ENCODE measurements at places on chromosomes 16 and 17.
A peak's percentile ranks its signal among the peaks of the same experiment; 100 is the strongest.

- no peak for DNase-seq
Measured at GRCh38 chr16:22624800-22625533, 114.3 kb downstream of the NPIPB5 start.

DNA sequence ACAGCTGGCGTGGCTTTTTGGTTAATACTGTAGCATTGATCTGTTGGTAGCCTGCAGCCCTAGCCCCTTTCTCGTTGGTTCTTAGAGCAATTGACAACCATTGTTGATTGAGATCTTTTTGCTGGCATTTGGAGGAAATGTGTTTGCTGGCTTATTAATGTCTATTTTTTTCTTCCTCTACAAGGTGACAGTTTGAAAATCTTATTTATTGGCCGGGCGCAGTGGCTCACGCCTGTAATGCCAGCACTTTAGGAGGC lies 1.8 kb downstream of the ATXN2L start:
- no peak for DNase-seq

- no peak for DNase-seq
Measured at GRCh38 chr16:8070506-8070905, 519.8 kb downstream of the TMEM114 start.

GRCh38 chr17:73072219-73072962 lies 20.1 kb downstream of the SLC39A11 start:
- no peak for DNase-seq

GRCh38 chr16:47986031-47986430 lies 169.8 kb downstream of the ABCC12 start:
- DNase-seq: no peak

DNA sequence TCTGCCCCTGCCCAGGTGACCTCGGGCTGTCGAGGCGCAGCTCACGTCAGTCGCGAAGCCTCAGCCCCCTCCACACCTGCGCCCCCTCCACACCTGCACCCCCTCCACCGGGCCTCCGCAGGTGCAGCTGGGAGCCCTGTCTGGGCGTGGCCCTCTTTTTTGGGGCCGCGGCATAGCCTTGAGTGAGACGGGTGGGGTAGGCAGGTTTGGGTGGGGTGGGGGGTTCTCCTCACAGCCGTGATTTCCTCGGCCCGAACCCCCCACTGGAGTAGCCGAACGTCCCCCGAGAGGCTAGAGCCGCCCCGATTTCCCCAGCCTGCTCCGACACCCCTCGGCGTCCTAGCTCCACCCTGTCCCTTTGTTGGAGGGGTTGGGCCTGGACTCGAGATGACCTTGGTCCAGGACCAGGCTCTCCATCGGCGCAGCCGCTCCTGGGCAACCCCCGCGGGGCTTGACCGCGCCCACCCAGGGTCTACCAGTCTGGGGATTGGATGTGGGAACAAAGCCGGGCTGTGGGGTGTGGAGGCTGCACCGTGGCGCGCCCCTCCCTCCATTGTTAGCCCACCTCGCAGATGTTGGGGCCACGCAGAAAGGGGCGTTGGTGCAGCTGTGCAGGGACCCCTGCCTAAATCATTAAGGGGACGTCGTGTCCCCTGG lies 626 bp downstream of the TUBB3 start:
- no peak for DNase-seq

GRCh38 chr17:19686400-19687090 lies 29.8 kb downstream of the SLC47A2 start:
- no peak for DNase-seq

DNA sequence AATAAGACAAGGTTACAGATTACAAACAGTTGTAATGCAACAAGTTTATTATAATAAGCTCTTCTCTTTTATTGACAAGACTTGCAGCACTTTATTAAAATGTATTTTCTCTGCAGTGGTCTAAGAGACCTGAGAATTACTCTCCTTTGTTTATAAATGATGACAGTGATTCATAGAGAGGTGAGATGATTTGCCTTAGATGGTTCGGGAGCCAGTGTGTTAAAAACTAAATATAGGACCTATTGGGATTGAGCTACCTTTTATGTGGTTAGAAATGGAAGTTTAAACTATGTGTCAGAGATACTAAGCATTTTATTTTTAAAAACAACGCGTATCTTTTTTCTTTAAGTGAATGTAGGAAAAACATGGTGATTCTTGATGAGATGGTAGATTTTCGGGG lies 2.9 kb upstream of the KRTAP3-3 start:
- no peak for DNase-seq

DNA sequence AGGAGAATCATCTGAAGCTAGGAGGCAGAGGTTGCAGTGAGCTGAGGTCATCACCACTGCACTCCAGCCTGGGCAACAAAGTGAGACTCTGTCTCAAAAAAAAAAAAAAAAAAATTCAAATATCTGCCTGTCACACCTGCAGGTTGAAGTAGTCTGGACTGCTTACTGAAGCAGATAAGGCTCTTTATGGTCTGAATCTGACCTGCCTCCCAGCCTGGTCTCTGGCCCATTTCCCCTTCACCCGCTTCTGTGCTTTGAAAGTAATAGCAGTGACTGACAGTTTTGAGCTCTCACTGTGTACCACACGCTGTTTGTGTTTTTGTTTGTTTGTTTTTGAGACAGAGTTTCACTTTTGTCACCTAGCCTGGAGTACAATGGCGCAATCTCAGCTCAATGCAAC lies 5.8 kb downstream of the SEZ6L2 start:
- no peak for DNase-seq

DNA sequence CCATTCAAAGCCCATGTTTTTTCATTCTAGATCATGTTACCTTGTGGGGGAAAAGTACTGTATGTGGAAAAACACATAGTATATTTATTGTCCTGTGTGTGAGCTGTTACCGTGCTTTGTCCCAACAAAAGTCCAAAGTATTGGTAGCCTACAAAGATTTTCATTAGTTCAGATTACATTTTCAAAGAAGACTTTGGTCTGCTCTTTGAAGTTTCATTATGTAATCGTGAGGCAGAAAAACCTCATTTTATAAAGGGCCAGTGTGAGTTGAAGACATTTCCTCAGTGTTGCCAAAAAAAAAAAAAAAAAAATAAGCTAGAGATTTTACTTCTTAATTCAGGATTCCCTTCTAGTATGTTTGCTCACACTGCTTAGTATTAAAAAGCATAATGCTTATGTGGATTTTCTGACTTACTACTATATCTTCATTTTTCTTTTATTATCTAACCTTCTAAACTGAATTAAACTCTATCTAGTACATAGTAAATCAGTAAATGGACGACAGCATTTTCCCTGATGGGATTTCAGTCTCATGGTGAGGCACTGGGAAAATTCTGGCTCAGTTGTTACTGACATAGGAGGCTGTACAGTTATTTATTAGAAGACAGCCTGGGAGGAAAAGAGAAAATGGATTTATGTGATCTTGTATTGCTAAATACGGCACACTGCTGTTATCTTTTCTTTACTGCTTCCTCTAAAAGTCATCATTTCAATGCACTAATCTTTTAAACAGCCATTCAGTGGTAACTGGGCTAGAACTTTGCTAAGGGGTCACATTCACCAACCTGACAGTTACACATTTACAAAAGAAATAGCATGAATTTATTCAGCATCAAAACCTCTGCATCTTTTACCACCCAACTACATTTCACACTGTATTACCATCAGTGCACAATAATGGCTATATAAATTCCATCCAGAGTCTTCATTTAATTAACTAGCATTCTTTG lies 100.6 kb downstream of the STXBP4 start:
- no peak for DNase-seq

GRCh38 chr16:29198231-29198630 lies 208.3 kb downstream of the NPIPB11 start:
- DNase-seq: no peak

DNA sequence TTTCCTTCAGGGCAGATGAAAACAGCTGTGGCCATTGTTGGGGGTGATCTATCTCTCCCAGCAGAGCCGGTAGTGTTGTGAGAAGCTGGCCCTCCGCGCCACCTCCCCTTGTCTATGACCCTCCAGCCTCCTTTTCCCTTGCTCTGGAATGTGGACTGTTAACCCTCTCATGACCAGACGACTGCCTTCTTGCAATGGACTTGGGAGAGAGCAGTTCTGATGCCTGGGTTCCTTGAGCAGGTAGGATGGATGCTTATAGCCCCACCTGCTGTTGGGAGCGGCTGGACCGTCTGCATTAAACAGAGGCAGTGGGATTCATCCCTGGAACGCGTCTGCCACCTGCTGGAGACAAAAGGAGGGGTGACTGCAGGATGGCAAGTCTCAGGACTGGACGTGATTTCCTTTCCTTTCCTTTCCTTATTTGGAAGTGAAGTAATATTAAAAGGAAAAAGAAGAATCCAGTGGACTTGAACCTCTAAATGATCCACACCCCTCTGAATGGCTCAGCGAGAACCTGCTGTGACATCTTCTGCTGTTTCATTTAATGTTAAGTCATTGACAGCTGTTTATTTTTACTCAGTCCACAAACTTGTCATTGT lies 1.8 kb upstream of the SOST start:
- peak; percentile 93 for DNase-seq

DNA sequence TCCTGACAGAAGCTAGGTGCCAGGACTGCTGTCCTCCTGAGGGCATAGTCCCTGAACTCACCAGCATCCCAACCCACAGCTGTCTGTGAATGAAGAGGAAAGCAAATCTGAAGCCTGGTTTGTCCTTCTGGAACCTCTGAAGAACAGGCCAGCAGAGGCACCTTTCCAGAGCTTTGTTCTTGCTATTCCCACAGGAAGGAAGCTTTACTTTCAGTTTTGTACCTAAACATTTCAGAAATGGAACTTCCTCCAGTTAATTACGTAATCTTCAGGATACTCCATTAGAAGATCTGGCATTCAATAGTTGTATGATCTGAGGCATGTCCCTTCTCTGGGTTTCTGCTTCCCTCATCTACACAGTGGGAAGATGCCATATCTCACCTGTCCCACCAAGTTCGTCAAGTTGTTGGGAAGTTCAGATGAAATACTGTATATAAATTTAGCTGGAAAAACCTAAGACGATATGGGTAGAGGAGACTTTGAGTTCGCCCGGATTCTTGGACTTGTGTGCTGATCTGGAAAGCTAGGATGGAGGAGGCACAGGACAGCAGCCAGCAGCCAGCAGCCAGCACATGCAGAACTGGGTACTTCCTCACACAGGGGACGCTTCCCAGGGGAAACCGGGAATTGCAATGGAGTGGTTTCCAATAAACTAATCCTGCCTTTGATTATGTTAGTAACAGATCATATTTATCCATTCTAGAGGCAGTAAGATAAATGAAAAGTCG lies 22.4 kb downstream of the NXPH3 start:
- DNase-seq: no peak

DNA sequence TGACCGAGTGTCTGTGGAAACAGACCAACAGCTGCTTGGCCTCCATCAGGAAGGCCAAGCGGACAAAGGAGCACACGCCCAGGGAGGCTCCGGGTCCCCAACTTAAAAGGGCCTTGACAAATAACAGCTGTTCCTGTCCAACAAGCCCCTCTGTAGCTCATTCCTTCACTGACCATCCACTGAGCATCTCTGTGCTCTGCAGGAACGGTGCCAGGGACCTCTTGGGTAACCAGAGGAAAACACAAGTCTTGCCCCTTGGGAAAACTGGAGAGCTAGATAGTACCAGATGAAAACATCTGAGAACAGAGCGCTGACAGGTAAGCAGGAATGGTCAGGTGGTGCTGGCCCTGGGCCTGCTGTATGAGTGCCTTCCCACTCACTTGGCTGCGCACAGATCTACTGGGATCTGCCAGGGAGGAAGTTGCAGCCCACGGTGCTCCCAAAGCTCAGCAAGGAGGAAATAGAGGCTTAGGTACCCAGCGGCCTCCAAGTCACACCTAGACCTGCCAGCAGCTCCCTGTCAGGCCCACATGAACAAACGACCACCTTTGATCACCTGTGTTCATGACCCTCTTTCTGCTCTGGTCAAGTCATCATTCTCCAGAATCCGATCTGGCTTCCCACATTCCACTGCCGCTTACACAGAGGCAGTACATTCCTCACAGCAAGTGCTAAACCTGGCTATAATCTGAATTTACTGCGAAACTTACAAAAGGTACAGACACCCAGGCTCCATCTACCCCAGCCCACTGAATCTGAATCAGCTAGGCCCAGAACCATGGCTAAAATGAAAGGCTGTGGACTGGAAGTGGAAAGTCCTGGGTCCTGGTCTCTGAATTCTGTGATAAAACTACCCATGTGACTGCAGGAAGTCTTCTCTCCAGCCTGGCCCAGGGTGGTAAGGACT lies 12.5 kb downstream of the DCAKD start:
- DNase-seq: no peak

- no peak for DNase-seq
Measured at GRCh38 chr16:75983296-75983695, 257.0 kb upstream of the CPHXL start.

DNA sequence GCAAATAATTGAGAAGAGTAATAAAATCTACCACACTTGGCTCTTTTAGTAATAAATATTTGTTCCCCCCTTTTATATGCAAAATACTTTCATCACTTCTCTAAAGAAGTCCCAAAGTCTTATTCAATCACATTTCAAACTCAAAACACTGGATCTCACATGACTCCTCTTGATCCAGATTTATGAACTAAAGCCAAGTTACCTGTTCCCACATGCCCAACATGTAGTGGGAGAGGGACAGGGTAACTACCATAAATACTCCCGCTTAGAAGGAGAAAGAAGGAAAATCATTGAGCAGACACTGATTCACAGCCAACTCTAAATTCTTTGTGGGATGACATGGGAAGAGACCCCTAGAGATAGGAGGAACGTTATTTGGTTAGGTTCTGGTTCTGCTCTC lies 64.9 kb upstream of the PMFBP1 start:
- DNase-seq: no peak

DNA sequence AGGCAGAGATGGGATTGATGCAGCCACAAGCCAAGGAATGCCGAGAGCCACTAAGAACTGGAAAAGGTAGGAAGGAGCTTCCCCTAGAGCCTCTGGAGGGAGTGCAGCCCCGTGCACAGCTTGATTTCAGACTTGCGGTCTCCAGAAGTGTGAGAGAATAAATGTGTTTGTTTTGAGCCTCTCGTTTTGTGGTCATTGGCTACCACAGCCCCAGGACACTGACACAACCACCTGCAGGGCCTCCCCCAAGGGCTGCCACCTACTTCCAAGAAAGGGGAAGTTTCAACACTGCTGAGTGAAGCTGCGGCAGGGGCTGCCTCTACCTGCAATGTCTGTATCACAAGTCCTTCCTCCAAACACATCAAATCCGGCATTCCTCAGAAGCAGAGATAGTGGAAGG lies 346.9 kb downstream of the C16orf95 start:
- DNase-seq: no peak

DNA sequence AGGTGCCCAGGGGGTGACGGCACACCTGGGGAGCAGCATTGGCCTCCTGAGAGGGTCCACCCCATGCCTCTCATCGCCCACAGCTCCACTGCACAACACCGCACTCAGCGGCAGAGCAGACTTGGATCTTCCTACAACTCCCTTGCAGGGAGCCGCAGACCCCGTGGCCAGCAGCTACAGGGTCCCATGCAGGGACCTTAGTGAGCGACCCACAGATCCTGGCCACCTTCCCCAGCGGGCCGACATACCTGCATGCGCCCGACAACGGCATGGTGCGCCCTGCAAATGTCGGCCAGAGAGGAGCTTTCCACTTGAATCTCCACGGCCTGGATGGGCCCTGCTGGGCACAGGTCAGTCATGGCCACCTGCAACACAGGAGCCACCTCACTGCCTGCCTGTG lies 8.4 kb downstream of the FAAP100 start:
- no peak for DNase-seq

- no peak for DNase-seq
Measured at GRCh38 chr16:75257886-75258806, 6.7 kb upstream of the BCAR1 start.

GRCh38 chr17:63542942-63543821 lies 7.1 kb upstream of the DCAF7 start:
- no peak for DNase-seq

All from GM20000 (cell line).